ENCODE measurements at places on chromosomes 12 and 14.

DNA sequence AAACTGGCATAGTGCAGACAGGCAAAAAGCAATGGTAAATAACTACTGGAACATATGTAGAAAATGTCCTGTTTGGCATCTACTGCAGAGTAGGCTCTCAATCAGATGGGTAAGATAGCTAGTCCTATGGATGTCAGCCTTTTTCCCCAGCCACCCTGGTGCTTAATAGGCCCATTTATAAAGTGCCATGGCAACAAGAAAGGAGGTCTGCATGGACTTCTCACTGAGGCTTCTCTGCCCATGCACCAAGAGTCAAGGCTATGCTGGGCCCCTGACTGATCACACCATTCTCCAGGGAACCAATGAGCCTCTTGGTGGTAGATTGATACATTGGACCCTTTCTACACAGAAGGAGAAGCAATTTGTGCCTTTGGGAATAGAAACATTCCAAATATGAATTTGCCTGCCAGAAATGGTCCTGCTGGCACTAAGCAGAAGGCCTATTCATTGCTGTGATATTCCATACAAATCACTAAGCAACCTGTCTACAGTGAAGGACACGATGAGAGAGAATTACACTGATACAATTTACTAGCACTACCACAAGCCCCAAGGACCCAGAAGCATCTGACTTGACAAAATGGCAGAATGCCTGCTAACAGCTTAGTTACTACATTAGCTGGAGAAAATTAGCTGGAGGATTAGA, 43.8 kb downstream of the RESF1 start:
- DNase-seq: no peak

DNA sequence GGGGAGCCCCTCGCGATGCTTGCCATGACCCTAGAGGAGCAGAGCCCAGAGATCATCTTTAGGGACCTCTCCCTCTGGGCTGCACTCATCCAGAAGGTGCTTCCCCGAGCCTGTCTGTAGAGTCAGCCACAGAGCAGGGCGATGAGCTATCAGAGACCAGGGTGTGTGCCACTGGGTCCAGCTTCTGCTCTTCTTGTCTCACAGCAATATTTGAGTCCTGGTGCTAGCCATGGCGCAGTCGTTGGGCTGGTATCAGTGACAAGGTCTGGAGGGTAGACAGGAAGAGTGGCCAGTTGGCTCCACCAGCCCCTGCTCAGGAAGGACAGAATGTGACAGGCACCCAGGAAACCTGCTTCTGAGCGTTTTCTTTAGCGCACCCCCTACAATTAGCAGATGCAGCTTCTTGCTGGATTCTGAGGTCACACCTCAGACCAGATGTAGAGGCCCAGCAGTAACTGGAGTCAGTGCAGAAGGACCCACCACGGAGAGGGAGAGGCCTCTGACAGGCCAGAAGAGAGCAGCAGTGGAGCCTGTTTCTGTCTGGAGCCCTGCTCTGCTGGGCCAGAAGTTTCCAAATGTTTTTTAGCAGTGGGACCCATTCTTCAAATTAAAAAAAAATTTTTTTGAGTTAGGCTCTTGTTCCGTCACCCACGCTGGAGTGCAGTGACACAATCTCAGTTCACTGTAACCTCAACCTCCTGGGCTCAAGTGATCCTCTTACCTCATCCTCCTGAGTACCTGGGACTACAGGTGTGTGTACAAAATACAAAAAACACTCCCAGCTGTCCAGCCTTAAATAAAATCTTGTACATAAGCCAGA, 23.7 kb downstream of the ANKRD9 start:
- DNase-seq: no peak

DNA sequence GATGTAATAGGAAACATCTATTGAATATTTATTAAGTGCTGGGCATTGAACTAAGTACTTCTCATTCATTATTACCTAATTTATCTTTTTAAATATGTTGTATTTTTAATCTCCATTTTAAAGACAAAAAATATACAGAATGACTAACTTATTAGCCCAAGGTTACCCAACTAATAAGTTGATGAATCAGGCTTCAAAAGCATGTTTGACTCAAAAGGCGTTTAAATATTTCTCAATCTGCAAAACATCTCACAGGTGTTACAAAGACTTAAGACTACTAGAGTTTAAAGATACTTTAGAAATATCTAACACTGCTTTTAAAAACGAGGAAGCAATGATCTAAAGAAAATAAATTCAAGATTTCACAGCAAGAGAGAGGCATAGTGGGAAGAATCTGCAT, 457.4 kb upstream of the DCN start:
- no peak for DNase-seq

DNA sequence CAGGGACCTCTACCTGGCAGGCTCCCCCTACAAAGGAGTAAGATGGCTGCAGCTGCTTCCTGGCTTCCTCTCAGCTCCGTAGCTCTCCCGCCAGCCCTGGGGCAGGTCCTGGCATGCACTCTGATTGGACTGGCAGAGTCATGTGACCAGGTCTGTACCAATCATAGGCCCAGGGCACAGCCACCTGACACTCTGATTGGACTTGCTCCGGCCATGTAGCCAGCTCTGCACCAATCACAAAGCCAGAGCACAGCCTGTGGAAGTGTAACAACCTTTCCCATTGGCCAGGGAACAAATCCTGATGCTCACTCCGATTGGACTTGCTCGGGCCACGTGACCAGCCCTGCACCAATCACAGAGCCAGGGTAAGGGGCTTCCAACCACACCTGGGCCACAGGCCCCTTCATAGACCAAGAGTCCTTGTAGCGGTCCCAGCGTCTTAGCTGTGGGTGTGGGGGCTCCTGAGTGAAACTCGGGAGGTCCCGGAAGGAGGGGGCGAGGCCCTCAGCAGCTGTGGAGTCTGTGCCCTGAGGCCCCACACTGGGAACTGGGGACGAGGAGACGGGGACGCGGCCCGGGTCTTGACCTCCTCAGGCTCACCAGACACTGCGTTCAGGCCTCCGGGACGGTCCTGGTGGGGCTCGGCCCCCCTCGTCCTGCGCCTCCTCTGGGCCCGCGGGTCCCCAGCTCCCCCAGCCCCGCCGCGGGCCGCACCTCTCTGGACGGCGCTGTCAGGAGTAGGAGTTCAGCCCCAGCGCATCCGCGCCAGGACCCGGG, 210.6 kb downstream of the ADGRD1 start:
- no peak for DNase-seq

- DNase-seq: no peak
Measured at GRCh38 chr14:52922059-52922458, 28.8 kb downstream of the FERMT2 start.
